CD8-positive, alpha-beta memory T cell (primary cell): ENCODE measurements at places on chromosomes 11 and 22.

GRCh38 chr11:44257338-44258189 lies 52.4 kb downstream of the ALX4 start:
- DNase-seq, result no peak

DNA sequence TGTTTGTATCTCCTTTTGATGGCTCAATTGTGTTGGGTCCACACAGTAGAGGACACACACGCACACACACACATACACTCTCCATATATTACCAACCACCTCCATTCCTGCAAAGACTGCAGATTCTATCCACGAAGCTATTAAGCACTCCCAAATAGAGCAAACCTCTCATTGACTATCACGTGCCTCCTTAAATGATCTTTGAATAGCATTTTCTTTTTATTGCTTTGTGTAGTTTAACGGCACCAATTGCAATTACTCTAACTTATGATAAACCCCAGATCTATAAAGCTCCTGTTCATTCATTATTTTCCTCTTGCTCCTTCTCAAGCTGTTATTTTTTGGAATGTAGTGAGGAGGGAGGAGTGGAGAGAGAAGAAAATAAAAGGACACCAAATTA lies 204.7 kb downstream of the ST3GAL4 start:
- DNase-seq, result no peak

- peak; percentile 79 for DNase-seq
Observed at GRCh38 chr11:75384438-75385080, 14.8 kb upstream of the RPS3 start.

DNA sequence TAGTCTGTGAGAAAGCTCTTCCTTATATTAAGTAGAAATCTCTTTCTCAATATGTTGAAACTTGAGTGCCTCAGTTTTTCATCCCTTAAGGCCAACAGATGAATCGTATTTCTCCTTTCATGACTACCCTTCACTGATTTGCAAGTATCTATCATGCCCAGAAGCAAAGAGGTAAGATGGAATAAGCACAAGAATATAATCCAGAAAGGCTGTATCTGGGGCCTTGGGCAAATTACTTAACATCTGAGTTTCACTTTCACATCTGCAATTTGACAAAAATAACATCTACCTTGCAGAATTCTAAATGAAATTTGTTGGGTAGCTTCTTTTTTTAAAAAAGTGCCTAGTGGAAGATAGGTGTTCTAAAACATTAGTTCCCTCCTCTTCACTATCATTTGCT lies 552.4 kb upstream of the ANO5 start:
- no peak for DNase-seq

GRCh38 chr22:17829695-17830042 lies 55.4 kb upstream of the BID start:
- no peak for DNase-seq

DNA sequence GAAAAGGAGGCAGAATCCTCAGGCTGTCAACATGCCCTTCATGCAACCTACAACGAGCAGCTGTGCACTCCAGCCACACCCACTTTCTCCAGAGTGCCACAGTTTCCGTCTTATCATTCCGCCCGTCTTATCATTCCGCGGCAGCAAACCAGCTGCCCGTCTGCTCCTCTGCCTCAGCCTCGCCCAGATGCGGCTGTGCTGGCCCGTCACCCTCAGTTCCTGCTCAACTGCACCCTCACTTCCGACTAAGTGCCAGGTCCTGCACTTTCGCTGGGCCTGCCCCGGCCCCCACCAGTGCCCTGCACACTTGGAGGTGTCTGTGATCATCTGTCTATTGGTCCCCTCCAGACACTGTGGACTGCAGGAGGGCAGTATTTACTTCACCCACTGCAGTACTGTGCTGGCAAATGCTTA lies 43.7 kb downstream of the MICAL3 start:
- peak; percentile 53 for DNase-seq

GRCh38 chr11:111586388-111586831 lies 15.8 kb upstream of the SIK2 start:
- peak; percentile 22 for DNase-seq

- DNase-seq, result no peak
Observed at GRCh38 chr22:20956258-20957101, 10.6 kb upstream of the AIFM3 start.

DNA sequence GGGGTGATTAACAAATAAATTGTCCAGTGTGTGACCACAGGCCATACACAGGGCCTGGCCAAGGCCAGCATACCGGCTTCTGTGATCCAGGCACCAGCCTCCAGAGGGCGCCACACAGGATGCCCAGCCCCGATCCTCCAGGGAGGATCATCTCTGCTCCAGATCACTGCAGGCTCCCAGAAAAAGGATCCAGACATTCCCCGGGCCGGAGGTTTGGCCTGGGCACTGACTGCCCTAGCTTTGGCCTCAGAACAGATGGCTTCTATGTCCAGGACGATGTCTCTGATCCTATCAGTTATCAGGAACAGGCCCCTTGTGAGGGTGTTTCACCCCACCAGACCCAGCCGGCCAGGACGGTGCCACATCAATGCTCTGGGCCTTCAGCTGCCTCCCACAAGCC lies 74.5 kb upstream of the LMO1 start:
- DNase-seq, result no peak

- DNase-seq, result no peak
Observed at GRCh38 chr22:35066768-35067167, 810 bp downstream of the ISX start.

DNA sequence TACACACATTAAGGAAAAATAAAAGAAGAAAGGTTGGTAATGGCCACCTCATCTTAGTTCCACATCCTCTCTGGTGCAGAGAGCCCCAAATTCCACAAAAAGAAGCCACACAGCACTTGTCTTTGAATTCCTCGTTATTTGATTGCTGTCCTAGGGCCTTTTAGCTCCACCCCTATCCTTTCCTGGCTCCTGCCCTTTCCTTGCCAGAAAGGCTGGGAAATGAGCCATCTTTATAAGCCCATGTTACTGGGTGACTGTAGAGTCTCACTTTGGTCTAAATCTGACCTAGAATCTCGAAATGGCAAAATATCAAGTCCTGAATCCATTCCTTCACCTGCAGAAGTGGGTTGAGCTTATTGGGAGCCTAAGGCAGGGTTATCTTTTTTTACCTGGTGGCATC lies 4.3 kb upstream of the TMEM132A start:
- DNase-seq, result no peak

- no peak for DNase-seq
Observed at GRCh38 chr22:34534101-34534500, 531.9 kb upstream of the ISX start.

GRCh38 chr11:117832511-117832910 lies 8.0 kb upstream of the FXYD2 start:
- no peak for DNase-seq

GRCh38 chr11:112961146-112961668 lies at the start of gene NCAM1:
Gene NCAM1 (plus strand): TSS chr11:112961420.
- DNase-seq, result no peak

- DNase-seq, result no peak
Observed at GRCh38 chr11:14067686-14068085, 105.2 kb downstream of the SPON1 start.

- no peak for DNase-seq
Observed at GRCh38 chr22:27726331-27726685, 75.2 kb downstream of the MN1 start.

- DNase-seq, result no peak
Observed at GRCh38 chr11:83191986-83192385, 1.5 kb upstream of the ANKRD42 start.

DNA sequence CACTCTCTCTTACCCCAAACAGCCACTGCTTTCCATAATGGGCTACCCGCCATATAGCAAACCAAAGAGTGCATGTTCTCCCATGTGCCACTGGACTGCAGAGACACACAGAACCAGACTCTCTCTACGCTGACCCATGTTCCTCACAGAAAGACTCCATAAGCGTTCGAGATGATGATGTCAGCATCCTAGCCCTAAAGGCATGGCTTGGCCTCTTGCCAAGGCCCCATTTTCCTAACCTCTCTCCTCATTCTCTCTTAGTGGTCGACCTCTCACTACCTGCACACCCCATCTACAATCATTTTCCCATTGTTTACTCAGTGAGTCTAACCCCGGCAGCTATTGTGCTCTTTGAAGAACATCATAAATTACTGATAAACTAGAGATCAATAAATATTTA lies 4.9 kb downstream of the NDUFC2 start:
- no peak for DNase-seq

GRCh38 chr11:87190071-87190470 lies 152.3 kb downstream of the TMEM135 start:
- no peak for DNase-seq

GRCh38 chr11:65539744-65540289 lies 14.9 kb downstream of the SCYL1 start:
- DNase-seq, result no peak

- DNase-seq, result no peak
Observed at GRCh38 chr22:24305260-24305692, 34.6 kb downstream of the SPECC1L start.

DNA sequence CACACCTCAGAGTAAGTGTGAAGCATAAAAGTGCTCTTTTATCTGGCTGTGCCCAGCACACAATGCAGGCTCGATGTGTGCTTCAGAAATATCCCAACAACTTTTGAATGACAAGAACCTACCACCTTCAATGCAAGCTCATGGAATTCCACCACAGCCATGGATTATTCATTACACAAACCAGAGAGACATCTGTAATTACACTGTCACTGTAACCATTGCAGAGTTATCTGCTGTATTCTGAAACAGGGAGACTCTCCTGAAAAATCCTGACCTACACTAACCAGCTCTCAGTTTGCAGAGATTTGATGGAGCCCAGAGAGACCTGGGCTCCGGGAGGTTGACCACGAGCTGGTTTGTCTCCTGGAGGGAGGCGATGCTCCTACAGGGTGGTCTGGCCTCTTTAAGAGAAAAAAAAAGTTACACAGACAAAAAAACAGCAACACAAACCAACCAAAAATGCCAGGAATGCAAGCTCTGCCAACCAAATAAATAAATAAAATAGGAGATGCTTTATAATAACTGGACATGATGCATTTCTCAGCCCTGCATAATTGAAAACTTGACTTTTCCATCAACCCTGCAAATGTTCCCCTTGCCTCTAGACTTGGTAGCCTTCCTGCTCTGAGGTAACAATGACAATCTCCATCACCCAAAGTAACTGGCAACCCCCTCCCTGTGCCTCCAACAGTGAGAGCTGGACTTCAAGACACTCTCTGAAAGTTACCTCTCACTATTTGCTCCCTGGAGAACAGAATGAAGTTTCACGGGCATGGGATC lies 69.7 kb downstream of the ETS1 start:
- no peak for DNase-seq

GRCh38 chr11:36091256-36091811 lies 147.5 kb downstream of the LDLRAD3 start:
- DNase-seq, result no peak

GRCh38 chr11:48014917-48015316 lies 34.6 kb downstream of the PTPRJ start:
- DNase-seq, result no peak

- peak; percentile 8 for DNase-seq
Observed at GRCh38 chr11:43282607-43283440, 29.0 kb upstream of the API5 start.

DNA sequence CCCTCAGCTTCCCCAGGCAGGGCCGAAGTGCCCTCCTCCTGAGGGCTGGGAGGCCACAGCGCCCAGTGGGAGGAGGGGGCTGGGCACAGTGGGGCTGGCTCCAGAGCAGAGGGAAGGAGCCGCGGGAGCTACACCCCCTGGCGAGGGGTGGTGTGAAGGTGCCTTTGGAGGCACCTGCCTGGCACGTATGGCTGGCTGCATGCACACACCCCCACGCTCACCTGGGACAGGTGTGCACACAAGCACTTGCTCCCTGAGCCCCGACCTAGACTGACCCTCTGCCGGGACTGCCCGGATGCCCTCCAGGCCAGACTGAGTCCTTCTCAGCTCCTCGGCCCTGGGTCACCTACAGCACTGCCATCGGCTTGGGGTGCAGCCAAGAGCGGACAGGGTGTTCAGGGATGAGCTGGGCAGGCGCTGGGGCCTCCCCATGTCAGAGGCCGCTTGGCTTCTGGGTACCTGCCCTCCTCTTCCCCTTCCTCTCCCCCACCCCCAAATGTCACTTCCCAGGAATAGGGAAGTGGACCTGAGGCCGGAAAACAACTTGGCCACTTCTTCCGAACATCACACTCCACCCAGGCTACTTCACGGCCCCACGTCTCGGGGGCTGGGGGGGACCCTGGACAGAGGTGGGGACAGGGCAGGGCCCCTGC lies 7.4 kb upstream of the PIM3 start:
- no peak for DNase-seq

GRCh38 chr11:78438298-78438975 lies 20.8 kb upstream of the GAB2 start:
- DNase-seq, result no peak

- no peak for DNase-seq
Observed at GRCh38 chr11:65351511-65351910, 3.0 kb upstream of the TIGD3 start.

DNA sequence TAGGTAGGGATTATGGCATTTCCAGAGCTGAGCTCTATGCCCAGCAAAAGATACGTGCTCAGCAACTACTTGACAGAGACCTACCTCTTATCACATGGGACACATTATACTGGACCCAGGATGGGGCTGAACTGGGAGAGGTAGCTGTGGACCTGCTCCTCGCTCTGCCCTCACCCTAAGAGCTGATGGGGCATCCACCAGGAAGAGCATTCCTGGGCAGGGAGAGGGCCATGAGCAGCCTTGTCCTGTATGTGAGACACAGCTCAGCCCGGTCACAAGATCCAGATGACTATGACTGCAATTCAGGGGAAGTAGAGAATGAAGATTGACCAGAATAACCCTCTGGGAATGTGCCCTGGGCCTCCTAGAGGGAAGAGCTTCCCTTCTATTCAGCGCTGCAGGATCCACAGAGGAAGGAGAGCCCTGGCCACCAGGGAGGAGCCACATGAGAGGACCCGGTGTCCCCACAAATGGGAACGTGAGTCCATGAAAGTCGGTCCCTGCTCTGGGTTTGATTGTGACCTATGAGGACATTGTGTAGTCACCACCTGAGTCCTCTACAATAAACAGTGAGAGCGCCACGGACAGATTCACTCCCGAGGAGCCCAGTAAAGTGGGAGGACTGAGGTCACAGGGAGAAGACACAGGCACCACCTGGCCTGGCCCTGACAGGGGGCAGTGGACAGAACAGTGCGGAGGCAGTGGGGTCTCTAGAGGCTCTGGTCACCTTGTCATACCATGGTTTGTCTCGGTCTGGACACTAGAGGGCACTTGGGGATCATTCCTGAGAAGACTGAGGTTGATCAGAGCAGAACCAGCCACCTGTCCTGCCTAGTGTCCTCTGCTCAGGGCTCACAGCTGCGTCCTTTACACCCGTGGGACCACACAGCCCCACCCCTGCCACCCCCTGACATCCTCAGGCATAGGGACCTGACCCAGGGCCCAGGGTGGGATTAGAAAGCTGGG lies 99.5 kb downstream of the ZNF280B start:
- no peak for DNase-seq

- DNase-seq, result no peak
Observed at GRCh38 chr11:113779496-113779895, at the start of gene CLDN25. Gene CLDN25 (plus strand): TSS chr11:113779796. CDS start chr11:113779796, 0 bp downstream.

- no peak for DNase-seq
Observed at GRCh38 chr11:7348432-7349304, 97.0 kb downstream of the SYT9 start.
